GM04503 (cell line): ENCODE measurements at places on chromosomes 16 and 17.

GRCh38 chr16:88373211-88373610 is 9.5 kb upstream of the ZNF469 start:
- no peak for DNase-seq

DNA sequence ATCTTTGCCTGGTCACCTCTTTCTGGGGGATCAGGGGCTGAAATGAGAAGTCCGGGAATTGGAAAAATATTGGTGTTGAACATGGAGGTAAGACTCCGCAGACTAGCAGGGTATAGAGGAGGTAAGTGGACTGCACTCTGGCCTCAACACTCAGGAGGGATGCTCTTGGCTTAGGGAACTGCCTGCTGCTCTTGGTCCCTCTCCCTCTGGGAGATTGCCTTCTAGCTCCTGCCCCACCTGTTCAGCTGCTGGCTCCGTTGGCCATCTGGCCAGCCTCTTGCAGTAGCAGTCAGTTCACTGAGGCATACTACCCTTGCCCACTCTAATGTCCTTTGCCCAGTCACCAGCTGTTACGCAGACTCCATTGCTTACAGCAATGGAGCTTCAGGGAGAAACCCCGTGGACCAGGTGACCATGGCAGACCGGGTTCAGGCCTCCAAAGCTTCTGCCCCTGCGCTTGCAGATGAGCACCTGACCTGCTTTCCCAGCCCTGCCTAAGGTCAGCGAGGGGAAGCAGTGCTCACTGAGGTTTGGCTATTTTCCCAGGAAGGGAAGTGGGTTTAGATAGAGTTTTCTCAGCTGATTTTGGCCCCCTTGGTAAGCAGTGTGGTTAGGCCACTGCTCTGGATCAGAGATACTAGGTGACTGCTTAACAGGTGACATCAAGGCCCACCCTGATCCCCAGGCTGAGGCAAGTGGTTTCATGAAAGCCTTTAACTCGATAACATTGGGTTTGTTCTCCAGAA is 11.9 kb downstream of the CDK5RAP3 start:
- no peak for DNase-seq

DNA sequence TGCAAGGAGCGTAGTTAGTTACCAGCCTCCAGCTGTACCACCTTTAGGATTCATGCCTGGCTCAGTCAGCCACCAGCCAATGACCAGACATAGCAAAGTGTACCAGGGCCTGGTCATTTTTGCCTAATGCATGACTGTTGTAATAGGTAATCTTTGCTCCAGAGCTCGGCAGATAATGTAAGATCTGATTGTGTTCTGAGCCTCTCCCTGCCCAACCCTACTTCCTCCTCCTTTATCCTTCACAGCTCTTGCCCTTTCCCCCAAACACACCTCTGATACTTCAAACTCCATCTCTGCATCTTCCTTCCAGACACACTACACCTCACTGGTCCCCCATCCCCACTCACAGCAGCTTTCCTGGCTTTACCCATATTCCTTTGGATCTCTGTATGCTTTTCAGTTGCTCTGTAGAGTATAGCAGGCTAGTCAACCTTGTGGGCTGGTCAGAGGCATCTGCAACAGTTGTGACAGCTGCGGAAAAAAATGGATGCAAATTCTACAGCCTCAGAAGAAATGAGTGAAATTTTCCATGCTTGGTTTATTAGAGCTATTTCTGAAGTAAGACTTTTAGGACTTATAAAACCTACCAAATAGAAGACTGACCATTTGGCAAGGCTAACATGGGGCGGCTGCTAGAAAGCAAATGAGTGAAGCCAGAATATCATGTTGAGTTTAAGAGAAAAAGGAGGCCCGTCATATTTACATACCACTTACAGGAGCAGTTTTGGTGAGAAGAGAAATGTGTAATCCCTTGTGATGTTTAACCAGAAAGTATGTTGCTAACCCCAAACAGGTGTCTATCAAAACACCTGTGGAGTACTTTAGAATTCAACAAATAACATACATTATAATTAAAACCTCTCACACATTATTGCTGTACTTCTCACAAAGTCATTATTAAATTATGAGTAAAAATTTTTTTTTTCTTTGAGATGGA is 19.9 kb upstream of the C16orf87 start:
- DNase-seq: no peak

DNA sequence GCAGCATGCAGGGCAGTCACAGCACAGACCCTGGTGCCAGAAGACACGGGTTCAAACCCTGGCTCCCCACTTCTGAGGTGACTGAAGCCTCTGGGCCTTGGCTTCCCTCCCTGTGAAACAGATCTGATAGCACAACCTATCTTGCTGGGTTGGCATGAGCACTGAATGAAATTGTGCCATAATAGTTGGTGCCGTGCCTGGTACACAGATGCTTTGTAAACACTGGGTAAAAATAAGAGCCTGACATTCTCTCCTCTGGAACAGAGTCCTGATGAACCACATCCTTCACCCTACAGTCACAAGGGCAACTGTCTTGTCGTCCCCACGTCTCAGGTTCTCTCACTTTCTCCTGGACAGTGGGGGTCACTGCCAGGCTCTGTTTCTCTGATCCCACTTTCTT is 35.7 kb downstream of the NOS2 start:
- no peak for DNase-seq

DNA sequence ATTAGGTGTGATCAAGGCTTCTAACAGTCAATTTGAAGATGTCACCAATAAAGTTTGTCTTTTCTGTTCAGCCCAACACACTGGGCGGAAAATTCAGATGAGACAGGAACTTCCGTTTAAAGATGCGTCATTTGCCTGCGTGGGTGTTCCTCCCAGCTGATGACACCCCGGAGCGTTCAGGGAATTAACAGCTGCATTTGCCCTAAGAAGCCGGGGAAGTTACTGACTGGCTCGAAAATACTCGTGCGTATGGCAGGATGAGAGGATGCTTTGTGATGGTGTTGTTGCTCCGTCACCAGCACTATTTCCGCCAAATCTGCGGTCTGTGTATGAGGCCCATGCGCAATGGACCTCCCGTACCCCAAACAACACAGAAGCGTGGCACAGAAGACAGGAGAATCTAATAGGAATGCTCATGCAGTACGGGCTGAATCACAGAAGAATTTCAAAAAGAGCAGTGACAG is 11.9 kb upstream of the PVALEF start:
- DNase-seq: no peak

- DNase-seq: no peak
Observed at GRCh38 chr17:45234641-45235415, 13.1 kb downstream of the FMNL1 start.

DNA sequence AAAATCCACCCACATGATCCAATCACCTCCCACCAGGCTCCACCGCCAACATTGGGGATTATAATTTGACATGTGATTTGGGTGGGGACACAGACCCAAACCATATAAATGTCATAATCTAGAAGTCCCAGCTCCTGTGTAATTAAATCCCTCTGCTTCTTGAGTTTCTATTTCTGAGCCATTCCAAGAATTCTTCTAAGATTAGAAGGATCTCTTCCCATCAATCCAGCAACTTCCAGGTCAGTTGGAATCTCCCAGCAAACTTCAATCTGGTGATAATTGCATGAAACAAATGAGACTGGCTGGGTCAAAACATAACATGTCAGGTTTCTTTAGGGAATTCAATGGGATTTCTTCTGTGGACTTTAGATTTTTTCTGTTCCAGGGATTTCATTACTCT is 127.8 kb upstream of the CDH5 start:
- DNase-seq: no peak

GRCh38 chr17:39173526-39174274 is 7.7 kb upstream of the ARL5C start:
- no peak for DNase-seq

DNA sequence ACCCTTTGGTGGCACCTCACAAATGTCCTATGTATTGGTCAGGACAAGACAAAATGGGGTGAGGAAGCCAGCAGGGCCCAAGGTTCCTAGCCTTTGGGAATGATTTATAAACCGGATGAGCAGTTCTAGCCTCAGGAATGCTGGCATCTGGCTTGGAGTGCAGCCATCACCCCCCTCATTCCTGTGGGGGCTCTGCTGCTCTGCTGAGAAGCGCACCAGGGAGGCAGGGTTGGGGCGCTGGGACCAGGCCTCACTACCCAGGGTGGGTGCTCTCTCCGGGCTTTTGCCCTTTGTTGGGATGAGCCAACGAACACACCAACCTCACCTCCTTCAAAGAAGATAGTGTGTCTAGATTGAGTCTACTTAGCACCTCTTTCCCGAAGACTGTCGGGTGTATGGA is 39.2 kb downstream of the TMEM11 start:
- DNase-seq: peak; percentile 72

DNA sequence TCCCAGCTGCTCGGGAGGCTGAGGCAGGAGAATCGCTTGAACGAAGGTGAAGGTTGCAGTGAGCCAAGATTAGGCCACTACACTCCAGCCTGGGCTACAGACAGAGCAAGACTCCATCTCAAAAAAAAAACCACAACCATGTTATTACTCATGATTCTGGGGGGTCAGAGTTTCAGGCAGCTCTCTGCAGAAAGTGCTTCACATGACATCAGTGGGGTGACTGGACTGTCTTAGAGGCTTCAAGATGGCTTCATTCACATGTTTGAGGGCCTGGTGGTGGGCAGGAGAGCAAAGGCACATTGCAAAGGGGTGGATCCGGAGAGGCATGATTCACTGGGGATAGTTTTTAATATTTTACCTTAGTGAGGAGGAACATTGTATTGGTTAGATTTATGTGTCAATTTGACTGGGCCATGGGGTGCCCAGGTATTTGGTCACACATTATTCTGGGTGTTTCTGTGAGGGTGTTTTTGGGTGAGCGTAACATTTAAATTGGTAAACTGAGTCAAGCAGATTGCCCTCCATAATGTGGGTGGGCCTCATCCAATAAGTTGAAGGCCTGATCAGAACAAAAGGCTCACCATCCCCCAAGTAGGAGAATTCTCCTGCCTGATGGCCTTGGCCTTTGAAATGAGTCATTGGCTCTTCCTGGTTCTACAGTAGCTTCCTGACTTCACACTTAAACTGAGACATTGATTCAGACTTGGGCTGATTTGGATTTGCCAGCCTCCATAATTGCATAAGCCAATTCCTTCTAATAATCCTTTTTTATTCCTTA is 109.8 kb downstream of the GOSR1 start:
- no peak for DNase-seq

- DNase-seq: no peak
Observed at GRCh38 chr17:2909175-2909845, 113.1 kb downstream of the RAP1GAP2 start.

- no peak for DNase-seq
Observed at GRCh38 chr17:79272666-79273219, 198.1 kb downstream of the ENGASE start.

GRCh38 chr16:66746682-66747081 is 4.7 kb downstream of the DYNC1LI2 start:
- DNase-seq: no peak

GRCh38 chr16:35569413-35569812 is 2110.0 kb downstream of the TP53TG3F start:
- no peak for DNase-seq

DNA sequence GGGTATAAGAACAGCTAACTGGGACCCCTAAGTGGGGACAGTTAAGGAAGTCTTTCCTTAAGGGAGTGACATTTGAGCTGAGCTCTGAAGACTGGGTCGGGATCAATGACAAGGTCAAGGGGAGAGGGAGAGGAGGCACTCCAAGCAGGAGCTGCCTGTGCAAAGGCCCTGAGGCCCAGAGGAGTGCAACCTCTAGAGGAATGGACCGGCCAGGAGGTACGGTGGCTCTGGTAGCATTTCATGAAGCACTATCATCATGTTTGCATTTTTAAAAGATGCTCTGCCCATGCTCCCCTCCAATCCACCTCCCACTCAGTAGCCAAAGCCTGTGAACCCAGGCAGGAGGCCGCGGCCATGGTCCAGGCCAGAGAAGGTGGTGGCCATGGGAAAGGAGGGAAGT is 27.4 kb downstream of the RBFOX3 start:
- DNase-seq: no peak

DNA sequence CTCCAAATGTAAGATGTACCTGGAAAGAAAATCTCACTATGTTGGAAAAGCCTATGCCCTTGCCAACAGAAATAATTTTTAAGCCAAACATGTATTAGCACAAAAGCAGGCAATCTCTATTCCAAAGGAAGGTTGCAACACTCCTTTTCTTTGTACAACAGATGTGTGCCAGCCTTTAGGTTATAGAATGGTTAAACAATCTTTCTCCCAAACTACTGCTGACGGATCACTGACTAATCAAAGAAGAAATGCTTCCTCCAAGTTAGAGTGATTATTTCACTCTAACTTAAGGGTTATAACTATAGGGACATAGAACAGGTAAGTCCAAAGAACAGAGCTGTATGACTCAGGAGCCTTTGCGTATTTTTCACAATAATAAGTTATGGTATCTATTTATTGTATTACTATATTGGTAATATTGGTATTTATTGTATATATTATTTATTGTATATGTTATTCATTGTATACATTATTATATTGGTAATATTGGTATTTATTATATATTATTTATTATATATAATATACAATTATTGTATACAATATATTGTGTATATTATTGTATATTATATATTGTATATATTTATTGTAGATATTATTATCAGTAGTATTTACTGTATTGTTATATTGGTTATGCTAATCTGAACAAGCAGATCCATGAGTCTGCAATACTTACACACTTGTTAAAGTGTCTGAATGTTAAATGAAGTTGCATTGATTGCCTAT is 36.7 kb upstream of the ABCA5 start:
- no peak for DNase-seq

DNA sequence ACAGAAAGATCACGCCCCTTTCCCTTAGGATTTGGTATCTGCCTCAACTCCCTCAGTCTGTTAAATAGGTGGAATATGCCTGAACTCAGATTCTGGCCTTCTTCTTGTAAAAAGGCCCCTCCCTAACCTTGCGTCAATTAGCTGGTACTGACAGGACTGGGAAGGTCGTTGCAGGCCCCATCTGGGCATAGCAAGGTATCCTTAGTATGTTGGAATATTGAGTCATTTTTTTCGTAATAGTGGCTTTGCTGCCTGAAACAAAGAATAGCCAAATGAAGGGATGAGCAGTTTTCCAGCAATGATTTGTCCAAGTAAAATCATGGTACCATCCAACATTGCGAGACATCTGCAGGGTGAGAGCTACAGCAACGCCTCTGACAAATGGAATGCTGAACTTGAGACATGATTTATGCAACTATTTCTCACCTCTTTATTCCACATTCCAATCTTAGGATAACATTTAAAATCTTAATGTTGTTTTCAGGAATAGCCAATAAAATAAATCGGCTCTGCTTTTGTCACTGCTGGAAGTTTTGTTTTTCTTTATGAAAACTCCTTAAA is 39.3 kb upstream of the BRD7 start:
- DNase-seq: no peak

GRCh38 chr16:50982808-50983207 is 168.3 kb downstream of the SALL1 start:
- no peak for DNase-seq

DNA sequence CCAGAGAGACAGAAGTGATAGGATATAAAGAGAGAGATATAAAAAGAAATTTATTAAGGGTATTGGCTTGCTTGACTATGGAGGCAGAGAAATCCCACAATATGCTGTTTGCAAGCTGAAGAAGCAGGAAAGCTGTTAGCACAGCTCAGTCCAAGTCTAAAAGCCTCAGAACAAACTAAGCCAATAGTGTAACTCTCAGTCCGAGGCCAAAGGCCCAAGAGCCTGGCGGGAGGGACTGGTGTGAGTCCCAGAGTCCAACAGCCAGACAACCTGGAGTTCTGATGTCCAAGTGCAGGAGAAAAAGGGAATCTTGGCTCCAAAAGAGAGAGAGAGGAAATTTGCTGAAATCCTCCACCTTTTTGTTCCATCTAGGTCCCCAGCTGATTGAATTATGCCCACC is 30.3 kb upstream of the NACA2 start:
- DNase-seq: no peak
